ENCODE measurements at places on chromosomes 5 and 9. TPM values are rescaled to one million over a fixed set of nuclear protein-coding genes. Genes with fewer than 3 reads are reported as not detected.

Gene CREB3
- 77.7 TPM for total RNA-seq

Gene GKAP1
- total RNA-seq = 18.5 TPM

Gene TSSK1B
- total RNA-seq = not detected

Gene ADAMTS16
- total RNA-seq = under 0.01 TPM

GRCh38 chr5:103016167-103016566 lies 103.8 kb downstream of the GIN1 start:
- DNase-seq = no peak

DNA sequence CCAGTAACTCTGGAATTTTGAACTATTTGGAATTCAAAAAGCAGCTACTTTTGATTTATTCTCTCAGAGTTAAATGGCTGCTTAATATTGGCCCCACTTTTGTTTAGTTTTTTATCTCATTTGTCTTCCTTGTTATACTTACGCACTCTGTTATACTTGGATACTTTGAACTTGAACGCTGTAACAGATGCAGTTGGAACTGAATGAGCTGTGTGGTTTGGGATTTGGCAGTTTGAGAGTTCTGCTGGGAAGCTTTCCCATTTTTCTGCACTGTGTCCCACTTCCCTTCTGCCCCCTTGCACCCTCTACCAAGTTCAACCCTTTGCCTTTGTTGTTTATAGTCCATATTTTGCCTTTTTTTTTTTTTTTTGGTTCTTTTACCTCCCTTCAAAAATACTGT lies 3.8 kb downstream of the RHOBTB3 start:
- no peak for DNase-seq

DNA sequence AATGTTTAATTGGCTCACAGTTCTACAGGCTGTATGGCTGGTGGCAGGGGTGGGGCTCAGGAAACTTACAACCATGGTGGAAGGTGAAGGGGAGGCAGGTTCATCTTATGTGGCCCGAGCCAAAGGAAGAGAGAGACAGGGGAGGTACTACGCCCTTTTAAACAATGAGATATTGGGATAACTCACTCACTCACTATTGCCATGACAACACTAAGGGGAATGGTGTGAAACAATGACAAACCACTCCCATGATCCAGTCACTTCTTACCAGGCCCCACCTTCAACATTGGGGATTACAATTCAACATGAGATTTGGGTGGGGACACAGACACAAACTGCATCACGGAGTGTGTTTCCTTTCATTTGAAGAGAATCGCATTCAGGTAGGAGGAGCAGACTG lies 220.9 kb downstream of the GADD45G start:
- DNase-seq = no peak

DNA sequence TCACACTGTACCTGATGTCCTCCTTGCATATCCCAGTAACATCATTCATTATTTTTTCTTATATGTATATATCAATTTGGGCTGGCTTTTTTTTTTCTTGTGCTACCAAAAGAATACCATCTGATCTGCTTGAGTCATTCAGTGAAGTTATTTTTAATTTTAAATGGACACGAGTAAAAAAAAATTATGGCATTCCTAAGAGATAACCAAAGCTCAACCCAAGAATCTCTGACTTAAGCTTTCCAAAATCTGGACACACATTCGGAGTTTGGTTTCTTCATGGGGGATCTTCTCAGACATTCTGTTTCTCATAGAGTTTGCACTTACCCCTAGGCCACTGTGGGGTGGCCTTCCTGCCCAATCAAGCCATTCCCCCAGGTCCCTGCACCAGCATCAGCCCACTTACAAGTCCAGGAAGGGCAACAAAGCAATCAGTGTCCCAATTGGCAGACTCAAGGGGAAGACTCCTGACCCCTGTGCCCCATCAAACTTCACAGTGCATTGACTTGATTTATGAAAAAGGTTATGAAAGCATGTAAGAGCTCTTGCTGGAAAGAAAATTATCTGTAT lies 49.2 kb upstream of the SPDL1 start:
- no peak for DNase-seq

DNA sequence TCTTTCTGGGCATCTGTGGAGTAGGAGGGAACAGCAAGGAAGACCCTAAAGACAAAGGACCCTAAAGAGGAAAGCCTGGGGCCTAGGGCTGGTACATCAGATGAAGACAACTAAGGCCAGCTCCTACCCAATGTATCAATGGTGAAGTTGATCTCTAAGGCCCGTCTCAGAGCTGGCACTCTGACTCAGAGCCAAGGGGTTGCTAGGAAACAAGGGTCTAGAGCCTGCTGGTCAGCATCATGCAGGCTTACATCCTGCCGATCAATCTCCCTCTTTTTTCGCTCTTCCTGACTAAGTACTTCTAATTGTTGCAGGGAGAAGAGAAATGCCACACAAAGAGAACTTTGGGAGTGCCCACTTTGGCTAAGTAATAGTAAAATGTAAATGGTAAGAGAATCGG lies 26.2 kb downstream of the TRIM32 start:
- no peak for DNase-seq

- DNase-seq = no peak
These were observed 28.0 kb upstream of the ADAM19 start for GRCh38 chr5:157603333-157604190.

- DNase-seq = no peak
These were observed 272.0 kb upstream of the ZNF462 start for GRCh38 chr9:106590759-106591505.

DNA sequence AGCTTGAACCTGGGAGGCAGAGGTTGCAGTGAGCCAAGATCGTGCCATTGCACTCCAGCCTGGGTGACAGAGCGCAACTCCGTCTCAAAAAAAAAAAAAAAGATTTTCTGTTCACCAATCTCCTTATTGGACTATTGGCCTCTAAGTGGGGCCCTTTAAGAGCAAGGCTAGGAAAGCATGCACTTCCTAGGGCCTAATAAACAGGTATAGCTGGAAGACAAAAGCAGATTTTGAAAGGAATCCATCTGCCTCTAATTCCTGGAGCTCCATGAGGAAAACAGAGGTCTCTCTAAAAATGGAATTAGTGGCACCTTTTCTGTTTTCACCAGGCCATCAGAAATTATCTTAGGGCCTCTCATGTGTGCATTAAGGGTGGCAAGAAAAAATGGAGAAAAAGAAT lies 70.0 kb downstream of the RGMB start:
- no peak for DNase-seq

- no peak for DNase-seq
These were observed at the start of gene IGFBPL1 for GRCh38 chr9:38423973-38424843. TSS of gene IGFBPL1 (minus strand) at chr9:38424454. CDS start at chr9:38424424, 30 bp downstream.

DNA sequence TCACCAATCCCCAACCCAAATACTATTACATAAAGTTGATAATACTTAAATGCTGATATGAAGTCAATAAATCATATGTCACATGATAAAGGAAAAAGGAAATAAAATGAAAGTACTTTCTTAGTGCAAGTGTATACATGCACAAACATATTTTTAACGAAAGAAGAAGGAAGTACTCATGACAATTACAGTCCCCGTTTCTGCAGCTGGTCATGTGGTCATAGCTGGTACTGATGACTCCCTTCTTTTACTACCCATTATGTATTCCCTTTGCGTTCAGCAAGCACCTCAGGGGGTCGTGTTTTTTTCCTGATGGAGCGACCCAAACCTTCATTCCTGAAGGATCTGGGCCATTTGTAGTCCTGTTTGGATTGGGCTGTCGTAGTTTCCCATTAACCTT lies 27.3 kb downstream of the CENPP start:
- no peak for DNase-seq
